Putamen (tissue), 1 donor: ENCODE measurements at places on chromosomes 5 and 9.

DNA sequence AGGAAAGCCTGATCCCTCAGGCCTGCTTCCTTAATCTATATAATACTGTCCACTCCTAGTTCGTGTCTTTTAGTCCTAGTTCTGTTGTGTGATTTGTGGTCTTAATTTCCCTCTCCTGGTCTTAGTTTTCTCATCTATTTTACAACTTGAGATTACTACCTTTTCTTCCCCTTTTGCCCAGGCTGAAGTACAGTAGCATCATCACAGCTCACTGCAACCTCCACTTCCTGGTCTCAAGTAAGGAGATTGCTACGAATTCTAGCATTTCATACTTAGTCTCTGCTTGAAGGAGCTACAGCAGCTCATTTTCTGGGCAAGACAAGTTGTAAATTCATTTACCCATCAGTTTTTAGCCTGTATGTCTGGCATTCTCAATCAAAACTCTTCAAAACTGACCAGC, 5.5 kb downstream of the TRIM32 start:
- no peak for DNase-seq

DNA sequence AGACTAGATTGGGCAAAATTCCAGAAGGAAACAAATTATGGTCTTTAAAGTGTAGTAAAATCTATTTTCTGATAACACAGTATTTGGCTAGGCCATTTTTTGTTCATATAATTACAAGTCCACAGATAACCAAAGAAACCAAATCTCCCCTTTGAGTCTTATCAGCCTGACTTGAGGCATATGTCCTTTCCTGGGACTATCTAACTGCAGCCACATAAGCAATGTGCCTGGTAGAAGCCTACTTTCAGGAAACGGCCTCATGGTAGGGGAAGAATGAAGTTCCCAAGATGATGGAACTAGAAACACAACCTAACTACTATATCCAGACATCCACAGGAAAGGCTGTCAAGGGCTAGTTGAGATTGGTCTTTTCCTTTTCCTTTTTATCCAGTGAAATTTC, 130.0 kb downstream of the PIK3R1 start:
- no peak for DNase-seq

GRCh38 chr5:71786337-71787055, 67.4 kb downstream of the CARTPT start:
- no peak for DNase-seq

GRCh38 chr5:157222506-157223230, 42.0 kb downstream of the ITK start:
- no peak for DNase-seq

DNA sequence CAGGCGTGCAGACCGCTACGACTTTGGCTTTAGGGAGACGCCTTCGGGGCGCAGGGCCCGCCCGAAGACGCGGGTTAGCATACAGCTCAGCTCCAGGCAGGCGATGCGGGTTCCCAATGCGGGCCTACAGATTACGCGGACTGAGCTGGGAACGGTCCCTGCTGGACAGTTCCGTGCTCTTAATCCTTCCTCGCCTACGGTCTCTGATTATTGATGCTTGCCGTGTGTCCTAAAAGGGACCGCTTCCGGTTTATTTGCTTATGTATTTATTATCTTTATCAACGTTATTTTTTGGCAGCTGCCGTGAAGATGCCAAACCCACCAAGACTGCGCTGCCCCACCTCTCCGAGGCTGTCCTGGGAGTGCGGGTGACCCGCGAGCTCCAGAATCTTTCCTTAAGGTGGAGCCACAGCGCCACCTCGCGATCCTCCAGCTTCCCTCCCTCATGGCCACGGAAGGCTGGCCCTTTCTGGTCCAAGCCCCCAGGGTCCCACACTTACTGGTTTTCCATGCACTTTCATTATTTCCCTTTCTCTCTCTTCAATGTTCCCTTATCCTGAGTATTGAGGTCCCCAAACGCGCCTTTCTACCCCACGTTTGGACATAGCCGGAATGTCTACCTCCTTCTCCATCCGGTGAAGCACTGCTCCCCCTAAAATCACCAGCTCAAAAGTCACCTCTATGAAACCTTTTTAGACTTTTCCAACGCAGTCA, 7.0 kb upstream of the EBF1 start:
- DNase-seq = no peak

DNA sequence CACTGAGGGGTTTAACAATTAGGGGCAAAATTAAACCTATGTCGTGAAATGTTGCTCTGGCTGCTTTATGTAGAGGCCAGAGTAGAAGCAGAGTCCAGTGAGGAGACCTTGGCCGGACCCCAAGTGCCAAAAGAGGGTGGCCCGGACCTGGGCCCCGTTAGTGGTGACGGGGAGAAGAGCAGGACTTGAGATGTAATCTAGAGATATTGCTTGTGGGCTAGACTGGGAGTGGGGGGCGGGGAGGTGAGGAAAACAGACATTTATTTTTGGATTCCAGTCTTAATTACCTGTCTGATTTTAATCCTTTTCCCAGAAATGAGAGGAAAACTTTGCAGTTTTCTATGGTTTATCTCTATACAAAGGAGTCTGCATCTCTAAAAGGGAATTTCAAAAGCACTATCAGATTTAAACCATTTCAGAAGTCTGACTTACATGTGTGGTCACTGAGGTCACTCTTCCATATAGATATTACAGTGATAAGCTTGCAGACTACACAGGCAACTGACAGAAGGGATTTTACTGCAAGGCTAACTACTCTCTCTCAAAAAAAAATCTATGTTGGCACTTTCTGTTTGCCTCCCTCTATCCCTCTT, 108.1 kb downstream of the MED27 start:
- DNase-seq = no peak

DNA sequence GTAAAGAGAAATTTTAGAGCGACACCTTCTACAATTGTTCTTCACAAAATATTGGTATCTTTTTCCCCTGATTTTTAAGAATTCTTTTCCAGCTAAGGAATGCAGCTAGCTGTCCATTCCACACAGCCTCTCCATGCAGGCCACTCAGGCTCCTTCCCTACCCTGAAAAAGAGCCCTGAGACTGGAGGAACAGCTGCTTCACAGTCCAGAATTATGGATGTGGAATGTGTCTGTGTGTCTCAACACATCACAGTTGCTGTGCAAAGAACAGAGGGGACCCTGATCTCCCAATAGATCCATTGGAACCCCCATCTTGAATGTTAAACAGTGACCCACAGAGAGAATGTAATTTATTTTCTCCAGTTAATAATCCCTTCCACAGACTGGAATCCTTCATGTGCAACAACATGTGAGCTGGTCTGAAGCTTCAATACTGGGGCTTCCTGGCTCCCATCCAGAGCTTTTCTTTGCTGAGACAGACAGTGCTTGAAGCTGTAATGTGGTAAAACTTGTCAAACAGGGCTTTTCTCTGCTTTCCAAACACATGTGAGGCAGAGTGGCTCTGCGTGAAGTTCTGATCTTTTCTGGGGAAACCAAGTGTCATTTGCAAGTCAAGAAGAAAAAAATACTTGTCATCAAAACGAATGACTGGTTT, 53.3 kb upstream of the SMC5 start:
- no peak for DNase-seq

GRCh38 chr5:126492939-126493338, 69.7 kb downstream of the GRAMD2B start:
- no peak for DNase-seq
